ENCODE measurements at places on chromosomes 13 and 19.

GRCh38 chr13:109088624-109088917 is 459.2 kb downstream of the MYO16 start:
- DNase-seq: no peak

- no peak for DNase-seq
These were observed 9.8 kb downstream of the JOSD2 start for GRCh38 chr19:50501186-50501567.

- DNase-seq: no peak
These were observed 45.3 kb downstream of the RGCC start for GRCh38 chr13:41502673-41503072.

- DNase-seq: peak; percentile 30
These were observed 9.1 kb upstream of the DPP9 start for GRCh38 chr19:4732680-4733114.

GRCh38 chr13:57314897-57315520 is 148.0 kb downstream of the PRR20E start:
- DNase-seq: no peak

DNA sequence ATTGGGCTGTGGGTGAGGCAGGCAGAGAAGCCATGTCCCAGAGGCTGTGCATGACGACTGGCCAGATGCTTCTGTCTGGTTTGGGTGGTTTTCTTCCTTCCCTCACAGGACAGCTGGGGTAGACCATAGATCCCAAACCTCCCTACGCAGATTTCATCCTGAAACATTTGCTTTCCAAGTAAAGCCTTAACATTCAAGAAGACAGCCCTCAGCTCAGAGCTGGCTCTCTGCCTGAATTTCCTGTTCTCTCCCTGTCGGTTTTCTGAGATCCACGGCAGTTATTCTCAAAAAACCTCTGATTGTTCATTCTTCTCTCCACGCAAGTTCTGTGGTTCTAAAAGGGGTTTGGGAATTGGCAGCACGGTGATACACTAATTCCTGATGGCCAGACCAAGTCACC is 25.3 kb downstream of the UQCRFS1 start:
- DNase-seq: no peak

DNA sequence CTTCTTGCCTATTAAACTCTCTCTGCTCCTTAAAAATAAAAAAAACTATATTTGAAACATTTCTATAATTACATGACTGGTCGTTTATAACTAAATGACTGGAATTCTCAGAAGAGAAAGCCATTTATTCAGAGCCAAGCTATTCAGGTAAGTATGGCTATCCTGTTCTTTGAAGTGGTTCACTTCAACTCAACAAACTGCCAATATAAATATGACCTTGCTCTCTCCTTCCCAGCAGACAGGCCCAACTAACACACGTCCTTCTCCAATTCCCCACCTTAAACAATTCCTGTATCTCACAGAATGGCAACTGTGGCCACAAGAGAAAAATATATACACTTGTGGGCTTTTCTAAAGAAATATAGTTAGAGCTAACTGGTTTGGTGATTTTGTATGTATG is 153.9 kb downstream of the MIPEP start:
- DNase-seq: no peak

DNA sequence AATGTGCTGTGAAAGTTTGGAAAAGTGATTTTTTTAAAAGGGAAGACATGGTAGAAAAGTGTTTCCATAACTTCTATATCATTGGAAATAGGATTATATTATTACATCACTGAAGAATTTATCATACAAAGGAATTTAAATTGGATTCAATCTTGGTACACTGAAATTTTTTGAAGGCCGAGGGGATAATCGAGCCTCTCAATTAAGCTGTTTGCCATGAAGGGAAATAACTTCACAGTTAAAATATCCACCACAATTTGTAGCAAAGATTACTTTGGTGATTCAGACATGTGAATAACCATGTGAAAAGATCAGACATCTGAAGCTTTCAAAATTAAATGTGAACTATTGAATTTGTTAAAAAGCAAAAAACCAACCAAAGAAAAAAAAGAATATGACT is 215.3 kb downstream of the KLF5 start:
- DNase-seq: no peak

DNA sequence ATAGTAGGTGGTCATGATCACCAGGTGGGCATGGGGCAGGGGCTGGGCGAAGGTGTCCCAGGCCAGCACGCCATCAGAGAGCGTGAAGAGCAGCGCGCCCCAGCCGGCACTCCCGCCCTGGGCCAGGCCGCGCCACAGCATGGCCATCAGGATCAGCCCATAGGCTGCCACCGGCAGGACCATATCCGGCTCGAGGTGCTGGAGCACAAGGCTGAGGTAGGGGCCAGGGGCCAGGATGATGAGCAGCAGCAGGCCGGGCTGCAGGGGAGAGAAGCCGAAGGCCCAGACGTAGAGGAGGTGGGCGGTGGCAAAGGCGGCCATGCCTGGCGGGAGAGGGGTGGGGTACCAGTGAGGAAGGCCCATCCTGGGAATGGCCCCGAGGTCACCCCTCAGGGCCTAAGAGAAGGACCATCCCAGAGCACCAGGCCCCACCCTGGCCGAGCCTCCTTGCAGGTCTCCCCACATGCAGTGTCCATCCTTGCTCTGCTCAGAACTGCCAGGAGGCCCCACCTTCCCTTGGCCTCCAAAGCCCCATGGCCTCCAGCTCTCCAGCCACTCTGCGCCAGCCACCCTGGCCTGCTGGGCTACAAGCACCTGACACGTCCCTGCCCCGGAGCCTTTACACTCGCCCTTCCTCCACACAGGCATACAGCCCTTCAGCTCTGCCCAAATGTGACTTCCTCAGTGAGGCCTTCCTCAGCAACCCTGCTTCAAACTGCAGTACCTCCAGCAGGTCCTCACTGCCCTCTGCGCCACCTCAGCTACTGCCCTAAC is 1.1 kb downstream of the TMEM86B start:
- DNase-seq: no peak

- DNase-seq: peak; percentile 66
These were observed 15.8 kb upstream of the NPAS1 start for GRCh38 chr19:47003611-47004465.

- DNase-seq: no peak
These were observed 10.4 kb upstream of the PLA2G4C start for GRCh38 chr19:48121066-48121465.

GRCh38 chr19:47693489-47693888 is 19.7 kb upstream of the EHD2 start:
- DNase-seq: no peak

- no peak for DNase-seq
These were observed 11.8 kb downstream of the DAPK3 start for GRCh38 chr19:3958836-3959765.

GRCh38 chr19:36572593-36573019 is 486 bp downstream of the ZNF529 start:
- no peak for DNase-seq

GRCh38 chr19:55005684-55006488 is 32.2 kb downstream of the GP6 start:
- DNase-seq: peak; percentile 13

GRCh38 chr13:27956576-27957300 is 12.4 kb downstream of the CDX2 start:
- no peak for DNase-seq

- no peak for DNase-seq
These were observed 53.3 kb downstream of the NHLRC3 start for GRCh38 chr13:39091586-39091985.

GRCh38 chr19:49718991-49719390 is 28.1 kb downstream of the CPT1C start:
- no peak for DNase-seq

DNA sequence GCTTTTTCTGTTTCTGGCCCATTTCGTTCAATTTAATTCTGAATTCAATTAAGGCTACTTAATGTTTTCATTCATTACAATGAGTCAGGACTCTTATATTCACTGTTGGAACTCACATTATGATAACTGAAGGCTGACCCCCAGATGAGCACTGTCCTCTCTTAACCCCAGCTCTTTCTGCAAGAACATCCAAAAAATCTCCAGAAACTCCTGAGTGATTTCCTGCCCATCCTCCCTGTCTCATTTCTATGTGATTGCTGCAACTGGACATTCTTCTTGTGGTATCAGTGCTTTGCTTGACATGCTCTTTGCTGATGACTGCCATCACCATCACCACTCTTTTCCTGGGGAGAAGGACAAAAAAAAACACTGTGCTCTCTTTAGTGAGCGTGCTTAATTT is 240.3 kb downstream of the SPRY2 start:
- no peak for DNase-seq

GRCh38 chr19:18007917-18008673 is at the start of gene ARRDC2:
Gene ARRDC2, plus strand, starts transcription at chr19:18008170. Its CDS starts 141 bp downstream, at chr19:18008311.
- peak; percentile 93 for DNase-seq

DNA sequence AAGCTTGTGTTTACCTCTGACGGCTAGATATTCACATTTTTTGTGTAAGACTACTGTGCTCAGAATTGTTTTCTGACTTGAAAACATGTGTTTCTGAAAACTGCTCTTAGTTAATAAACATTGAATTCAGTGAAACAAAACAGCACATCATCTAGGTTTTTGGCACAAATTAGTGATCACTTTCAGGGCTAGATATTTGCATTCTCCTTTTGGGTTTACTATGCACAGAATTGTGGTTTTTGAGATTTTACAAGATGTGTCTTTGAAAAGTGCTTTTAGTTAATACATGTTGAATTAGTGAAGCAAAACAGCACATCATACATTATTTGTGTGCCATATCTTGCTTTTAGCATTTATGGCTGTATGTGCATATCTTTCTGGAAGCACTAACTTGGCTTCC is 8.2 kb upstream of the PARP4 start:
- no peak for DNase-seq

DNA sequence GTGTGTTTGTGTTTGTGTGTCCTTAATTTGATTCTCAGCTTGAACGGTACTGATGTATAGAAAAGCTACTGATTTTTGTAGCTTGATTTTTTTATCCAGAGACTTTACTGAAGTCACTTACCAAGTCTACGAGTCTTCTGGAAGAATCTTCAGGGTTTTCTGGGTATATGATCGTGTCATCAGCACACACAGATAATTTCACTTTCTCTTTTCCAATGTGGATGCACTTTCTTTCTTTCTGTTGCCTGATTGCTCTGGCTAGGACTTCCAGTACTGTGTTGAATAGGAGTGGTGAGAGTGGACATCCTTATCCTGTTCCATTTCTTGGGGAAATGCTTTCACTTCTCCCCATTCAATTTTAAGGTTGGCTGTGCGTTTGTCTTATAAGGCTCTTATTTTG is 7.9 kb upstream of the LILRB1 start:
- DNase-seq: no peak

DNA sequence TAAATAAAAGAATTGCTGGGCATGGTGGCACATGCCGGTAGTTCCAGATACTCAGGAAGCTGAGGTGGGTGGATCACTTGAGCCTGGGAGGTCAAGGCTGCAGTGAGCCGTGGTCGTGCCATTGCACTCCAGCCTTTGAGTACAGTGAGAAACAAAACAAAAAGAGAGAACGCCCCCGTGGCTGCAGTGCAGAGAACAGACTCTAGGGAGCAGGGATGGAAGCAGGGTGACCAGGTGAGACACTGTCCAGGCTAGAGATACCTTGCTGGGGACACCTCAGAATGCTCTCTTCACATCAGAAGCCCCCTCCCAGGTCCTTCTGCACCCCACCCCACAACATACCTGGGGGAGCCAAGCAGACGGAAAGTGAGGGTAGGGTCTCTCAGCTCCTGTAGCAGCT is 24.8 kb downstream of the MAP4K1 start:
- no peak for DNase-seq

DNA sequence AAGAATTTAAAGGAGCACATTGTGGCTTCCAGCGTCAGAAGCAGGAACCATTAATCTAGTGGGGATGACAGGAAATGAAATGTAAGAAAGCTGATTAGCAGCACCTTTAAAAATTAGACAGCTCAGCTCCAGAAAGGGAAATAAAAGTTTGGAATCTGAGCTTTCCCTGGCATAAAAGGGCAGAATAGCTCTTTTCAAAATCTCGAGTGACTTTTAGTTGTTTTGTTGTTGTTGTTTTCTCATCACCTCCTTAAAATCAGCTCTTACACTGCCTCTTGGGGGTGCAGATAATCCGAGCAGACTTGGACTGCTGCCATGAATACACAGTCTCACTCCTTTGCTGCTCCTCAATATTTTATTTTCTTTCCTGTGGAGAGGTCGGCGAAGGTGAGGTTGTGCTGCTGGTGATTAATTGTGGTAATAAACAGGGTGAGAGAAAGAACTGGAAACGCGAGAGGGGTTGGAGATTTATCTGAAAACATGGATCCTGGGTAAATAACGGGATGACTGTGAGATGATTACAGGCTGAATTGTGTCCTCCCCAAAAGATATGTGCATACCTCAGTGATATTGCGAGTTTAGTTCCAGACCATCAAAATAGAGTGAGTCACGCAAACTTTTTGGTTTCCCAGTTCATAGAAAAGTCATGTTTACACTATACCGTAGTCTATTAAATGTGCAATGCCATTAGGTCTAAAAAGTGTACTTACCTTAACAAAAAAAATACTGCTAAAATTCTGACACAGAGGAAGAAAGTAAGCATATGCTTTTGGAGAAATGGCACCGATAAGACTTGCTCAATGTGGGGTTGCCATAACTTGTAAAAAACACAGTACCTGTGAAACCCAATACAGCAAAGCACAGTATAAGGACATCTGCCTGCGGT is 787.7 kb downstream of the UQCRFS1 start:
- peak; percentile 55 for DNase-seq

DNA sequence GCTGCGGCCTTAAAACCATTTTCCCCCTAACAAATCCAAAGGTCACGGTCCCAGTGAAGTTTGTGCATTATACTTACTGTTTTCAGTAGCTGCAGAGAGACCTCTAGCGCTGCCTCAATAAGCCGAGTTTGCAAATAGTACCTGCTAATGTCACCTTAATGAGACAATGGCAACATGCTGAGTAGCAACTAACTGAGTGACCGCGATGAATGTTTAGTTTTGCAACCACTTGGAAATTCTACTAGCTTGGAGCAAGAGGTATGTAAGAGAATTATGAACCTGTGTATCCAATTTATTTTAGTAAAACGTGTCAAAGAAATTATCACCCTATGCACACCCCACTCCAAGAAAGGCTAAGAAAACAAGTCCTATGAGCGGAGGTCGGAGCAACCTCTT is 1.2 kb downstream of the KPNA3 start:
- DNase-seq: no peak

GRCh38 chr13:48570216-48570828 is 37.4 kb upstream of the RCBTB2 start:
- no peak for DNase-seq

DNA sequence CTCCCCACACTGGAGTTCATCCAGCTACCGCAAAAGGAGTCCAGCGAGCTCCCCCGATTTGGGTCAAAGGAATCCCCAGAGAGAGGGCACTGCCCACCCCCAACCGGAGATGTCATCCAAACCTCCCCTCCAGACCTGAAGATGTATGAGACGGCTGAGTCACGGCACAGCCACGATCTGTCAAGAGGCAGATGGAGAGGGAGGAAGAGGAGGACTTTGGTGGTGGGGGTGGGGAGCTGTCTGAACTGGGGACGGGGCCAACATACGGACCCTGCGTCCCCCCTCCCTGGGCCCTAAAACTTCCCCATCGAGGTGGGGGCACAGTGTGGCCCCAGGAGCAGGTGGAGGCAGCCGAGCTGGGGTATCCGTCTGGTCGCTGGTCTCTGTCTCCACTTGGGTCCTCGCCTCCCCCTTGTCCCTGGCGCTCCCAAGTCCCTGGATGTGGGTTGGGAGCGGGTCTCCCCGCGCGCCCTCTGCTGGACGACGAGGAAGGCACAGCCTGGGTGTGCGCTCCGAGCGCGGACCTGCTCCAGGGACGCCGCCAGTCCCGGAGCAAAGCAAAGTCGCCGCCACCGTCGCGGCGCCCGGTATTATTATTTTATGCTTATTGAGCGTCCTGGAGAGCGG is 3.8 kb downstream of the PDE4A start:
- peak; percentile 88 for DNase-seq
